Activated CD4-positive, alpha-beta T cell treated with anti-CD3 and anti-CD28 coated beads, Interleukin-2, amount 50 U/mL, for 48 hours (primary cell): ENCODE measurements at places on chromosomes 11 and 22.

- no peak for DNase-seq
Observed at GRCh38 chr11:134843020-134843419, 431.0 kb upstream of the B3GAT1 start.

GRCh38 chr11:11813288-11813962 lies 28.3 kb upstream of the USP47 start:
- no peak for DNase-seq

DNA sequence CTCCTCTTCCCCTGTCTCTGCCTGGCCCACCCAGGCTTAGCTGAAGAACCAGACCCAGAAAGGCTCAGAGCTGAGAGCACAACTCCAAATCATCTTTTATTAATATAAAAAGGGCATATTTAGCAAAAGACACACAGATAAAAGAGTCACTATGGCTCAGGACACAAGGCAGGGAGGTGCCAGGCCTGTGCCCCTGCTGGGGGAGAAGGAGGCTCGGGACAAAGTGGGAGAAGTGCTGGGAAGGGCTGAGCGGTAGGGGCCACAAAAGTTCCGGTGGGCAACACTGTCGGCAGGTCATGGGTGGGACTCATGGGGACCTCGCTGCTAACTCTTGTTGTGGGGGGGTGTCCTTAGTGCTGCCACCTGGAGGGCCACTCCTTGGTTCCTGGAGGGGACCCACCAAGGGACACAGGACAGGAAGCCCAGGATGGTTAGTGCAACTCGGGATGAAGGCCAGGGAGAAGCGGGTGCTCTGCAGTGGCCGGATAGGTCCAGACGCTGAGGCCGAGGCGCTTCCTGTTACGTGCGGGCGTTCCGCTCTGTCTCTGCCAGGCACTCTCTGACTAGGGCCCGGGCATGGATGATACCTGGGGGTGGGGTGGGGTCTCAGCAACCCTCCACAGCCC lies 1.4 kb upstream of the PITPNM1 start:
- no peak for DNase-seq

DNA sequence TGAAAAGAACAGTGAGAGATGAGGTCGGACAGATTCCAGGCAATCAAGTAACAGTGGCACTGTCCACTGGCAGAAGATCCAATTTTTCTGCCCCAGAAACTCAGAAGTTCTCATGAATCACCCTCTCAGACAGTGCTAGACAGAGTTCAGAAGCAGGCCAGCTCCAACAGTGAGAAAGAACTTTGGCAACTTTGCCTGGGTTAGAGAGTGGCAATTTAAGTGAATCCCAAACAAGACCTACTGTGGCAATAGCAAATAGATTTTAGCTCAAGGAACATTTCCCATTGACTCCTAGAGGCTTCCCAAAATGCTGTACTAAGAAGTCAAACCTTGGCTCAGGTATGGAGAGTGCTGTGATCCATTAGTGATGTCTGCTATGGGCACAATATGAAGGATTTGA lies 12.3 kb downstream of the CD44 start:
- DNase-seq: no peak

DNA sequence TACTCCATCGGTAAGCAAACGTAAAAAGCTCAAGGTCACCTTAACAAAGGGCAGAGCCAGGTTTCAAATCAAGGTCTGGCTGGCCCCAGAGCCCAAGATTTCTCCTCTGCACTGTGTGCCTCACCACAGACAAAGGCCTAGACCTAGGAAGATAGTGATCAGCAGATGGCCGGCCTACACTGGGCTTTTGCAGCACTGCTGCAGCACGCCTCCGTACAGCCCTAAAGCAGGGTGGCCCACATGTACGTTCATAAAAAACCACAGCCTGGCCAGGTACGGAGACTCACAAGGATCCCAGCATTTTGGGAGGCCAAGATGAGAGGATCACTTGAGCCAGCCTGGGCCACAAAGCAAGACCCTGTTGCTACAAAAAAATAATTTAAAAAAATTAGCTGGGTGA lies 106.3 kb upstream of the PITPNB start:
- no peak for DNase-seq

DNA sequence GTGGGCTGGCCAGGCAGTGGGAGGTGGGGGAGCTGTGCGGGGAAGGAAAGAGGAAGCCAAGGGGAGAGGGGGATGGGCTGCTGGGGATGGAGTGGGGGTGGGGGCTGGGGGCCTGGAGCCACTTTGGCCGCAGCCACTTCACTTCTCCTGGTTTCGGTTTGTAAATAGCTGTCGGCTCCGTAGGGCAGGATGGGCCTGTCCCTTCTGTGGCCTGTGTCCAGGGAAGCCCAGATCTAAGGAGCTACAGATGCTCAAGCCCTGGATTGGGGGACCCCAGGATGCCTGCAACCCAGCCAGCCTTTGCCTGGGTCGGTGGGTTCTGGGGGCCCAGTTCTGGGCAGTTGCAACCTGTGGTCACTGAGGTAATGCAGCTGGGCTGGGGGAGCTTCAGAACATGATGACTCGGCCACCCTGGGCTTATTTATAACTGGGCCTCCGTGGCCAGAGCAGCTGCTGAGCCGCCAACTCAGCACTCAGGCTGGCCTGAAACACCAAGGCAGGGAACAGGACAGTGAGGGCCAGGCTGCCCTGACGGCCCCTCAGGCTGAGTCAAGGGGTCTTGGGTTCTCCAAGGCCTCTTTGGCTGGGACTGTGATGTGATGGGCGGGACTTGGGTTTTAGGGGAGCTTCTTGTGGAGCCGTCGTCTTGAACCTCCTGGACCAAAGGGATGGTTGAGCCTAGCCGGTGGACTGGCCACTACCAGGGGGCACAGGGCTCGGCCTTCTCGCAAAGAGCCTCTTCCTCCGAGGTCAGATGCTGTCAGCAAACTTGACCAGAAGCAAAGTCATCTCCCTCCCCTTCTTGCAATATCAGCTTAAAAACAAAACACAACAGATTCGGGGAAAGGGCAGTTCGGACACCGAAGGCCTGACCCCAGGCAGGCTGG lies 15.0 kb upstream of the SLC39A13 start:
- DNase-seq: no peak
